Activated naive CD4-positive, alpha-beta T cell (primary cell): ENCODE measurements at places on chromosomes 6 and 20.

GRCh38 chr20:2749951-2750490, 50.4 kb downstream of the CPXM1 start:
- no peak for DNase-seq

DNA sequence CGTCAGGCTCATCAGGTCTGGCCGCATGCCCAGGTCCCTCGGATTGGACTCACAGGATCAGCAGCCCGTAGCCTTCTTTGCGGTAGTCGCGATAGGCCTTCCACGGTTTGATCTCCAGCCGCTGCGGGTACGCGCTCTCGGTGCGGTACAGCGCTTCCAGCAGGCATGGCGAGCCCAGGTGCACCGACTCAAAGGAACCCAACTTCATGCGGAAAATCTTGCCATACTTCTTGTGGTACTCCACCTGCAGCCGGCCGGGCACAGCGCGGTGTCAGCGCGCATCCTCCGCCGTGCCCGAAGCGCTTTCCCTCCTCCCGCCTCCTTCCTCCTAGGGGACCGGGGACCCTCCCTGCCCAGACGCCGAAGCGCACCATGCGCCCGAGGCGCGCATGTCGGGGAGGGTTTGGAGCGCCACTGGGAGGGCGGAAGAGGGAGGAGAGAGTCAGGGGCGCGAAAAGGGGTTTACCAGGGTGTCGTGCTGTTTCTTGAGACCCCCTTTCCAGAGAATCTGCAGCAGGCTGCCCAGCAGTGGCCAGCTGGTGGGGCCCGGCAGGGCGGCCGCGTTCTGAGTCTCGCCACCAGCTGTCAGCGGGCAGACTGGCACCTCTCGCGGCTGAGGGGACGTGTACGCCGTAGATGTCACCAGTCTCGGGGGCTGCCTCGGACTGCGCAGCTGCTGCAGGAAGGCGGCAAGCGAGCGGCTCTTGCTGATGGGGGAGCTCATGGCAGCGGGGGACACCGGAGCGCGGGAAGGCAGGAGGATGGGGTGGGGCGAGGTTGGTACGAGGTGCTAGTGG, 732 bp downstream of the CYP24A1 start:
- DNase-seq = no peak

DNA sequence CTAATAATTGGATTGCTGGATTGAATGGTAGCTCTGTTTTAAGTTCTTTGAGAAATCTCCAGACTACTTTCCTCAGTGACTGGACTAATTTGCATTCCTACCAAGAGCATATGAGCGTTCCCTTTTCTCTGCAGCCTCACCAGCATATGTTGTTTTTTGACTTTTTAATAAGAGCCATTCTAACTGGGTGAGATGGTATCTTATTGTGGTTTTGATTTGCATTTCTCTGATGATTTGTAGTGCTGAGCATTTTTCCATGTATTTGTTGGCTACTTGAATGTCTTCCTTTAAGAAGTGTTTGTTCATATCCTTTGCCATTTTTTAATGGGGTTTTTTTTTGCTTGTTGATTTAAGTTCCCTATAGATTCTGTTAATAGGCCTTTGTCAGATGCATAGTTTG, 94.7 kb upstream of the AHI1 start:
- DNase-seq = no peak

DNA sequence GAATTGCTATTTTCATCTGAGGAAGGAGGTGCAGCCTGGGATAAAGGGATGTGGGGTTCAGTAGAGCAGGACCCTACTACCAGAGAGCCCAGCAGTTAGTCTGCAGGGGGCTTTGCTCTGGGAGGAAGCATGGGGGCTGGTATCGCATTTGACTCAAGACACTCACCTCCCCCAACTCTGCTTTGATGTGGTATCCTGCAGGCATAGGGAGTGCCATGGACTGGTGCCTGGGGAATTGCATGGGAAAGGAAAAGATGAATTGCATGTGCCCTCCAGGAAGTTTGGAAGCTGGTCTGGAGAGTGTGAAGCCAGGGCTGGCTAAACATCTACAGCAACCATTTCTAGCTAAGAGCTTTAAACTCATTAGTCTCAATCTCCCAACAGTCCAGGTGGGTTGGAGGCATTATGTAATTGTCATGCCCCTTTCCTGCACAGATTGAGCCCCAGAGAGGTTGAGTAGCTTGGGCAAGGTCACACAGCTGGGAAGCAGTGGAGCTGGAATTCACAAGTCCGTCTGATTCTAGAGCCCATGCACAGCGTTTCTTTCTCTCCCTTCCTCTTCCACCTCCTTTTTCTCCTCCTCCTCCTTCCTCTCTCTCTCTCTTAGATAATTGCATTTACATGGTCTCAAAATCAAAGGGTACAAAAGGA, 26.2 kb upstream of the PNPLA1 start:
- DNase-seq = no peak

GRCh38 chr6:125850361-125850760, 59.6 kb downstream of the NCOA7 start:
- no peak for DNase-seq

GRCh38 chr20:14445310-14445709, 107.9 kb upstream of the FLRT3 start:
- DNase-seq = no peak

DNA sequence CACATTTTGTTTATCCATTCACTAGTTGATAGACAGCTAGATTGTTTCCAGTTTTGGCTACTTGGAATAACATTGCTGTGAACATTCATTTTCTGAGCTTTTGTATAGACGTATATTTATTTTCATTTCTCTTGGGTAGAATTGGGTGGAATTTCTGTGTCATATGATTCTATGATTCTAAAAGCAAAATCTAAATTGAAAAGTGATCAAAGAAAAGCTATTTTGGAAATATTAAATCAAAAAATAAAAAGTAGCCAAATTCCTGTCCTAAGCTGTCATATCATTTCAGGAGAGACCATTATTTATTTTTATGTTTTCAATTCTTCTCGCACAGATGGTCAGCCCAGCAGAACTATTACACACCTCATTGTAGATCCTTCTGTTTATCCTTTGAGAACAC, 229.2 kb downstream of the COL12A1 start:
- no peak for DNase-seq

DNA sequence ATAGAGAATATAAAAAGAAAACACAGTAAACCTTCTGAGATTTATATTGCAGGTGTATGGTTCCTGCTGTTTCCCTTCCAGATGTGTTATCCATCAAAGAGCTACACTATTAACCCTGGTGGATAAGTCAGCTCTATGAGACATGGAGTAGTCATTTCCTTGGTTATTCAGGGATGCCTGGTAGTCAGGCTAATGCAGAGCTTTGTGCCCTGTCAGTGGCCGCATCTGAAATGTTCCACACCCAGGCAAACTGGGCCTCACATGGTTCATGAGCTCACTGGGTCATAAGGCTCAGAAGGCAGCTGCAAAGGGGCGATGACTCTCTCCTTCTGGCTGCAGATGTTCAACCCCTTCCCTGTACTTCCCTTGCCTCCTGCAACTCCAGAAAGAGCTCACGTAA, 473.6 kb downstream of the EPHA7 start:
- no peak for DNase-seq

GRCh38 chr20:18729231-18729825, 84.3 kb upstream of the SCP2D1 start:
- no peak for DNase-seq

- DNase-seq = no peak
These were observed 11.9 kb downstream of the CCDC167 start for GRCh38 chr6:37487591-37488380.

GRCh38 chr6:104472021-104472901, 387.5 kb downstream of the HACE1 start:
- no peak for DNase-seq

- no peak for DNase-seq
These were observed 303 bp downstream of the ILRUN start for GRCh38 chr6:34696189-34696738.

GRCh38 chr20:39853636-39854035, 835.4 kb downstream of the MAFB start:
- no peak for DNase-seq

GRCh38 chr20:50138120-50138478, 15.4 kb downstream of the PEDS1 start:
- DNase-seq = no peak

GRCh38 chr6:36967757-36968156, 13.2 kb downstream of the PI16 start:
- no peak for DNase-seq

DNA sequence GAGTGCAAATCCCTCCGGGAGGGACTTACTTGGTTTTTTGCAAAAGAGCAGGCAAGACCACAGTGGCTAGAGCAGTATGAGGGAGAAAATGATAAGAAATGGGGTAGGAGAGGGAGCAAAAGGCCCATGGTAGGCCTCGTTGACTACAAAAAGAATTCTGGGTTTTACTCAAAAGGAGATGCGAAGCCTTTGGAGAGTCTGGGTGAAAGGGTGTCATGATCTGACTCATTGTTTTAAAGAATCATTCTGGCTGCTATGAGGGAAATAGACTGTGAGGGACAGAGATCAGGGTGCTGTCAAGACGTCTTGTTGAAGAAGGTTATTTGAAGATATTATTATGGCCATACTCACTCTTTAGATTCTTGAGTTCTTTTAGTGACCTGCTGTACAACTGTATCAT, 13.0 kb downstream of the TBC1D32 start:
- DNase-seq = no peak

DNA sequence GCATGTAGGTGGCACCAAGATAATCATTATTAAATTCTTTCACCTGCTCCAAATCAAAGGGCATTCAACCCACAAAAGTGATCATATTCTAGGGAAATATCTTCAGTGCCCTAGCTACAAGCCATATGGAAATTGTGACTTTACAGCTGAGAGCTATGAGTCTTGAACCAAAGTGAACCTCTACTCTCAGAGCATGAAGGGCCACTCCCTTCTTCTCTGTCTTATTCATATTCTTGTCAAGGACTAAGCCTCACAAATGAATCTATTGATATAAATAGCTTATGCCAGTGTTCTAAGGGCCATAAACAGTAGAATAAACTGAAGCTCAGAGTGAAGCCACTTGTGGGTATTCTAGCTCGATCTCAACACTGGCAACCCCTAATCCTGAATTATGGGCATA, 29.6 kb downstream of the SPINT4 start:
- no peak for DNase-seq

- DNase-seq = no peak
These were observed 26.0 kb upstream of the CLVS2 start for GRCh38 chr6:122969999-122970533.

DNA sequence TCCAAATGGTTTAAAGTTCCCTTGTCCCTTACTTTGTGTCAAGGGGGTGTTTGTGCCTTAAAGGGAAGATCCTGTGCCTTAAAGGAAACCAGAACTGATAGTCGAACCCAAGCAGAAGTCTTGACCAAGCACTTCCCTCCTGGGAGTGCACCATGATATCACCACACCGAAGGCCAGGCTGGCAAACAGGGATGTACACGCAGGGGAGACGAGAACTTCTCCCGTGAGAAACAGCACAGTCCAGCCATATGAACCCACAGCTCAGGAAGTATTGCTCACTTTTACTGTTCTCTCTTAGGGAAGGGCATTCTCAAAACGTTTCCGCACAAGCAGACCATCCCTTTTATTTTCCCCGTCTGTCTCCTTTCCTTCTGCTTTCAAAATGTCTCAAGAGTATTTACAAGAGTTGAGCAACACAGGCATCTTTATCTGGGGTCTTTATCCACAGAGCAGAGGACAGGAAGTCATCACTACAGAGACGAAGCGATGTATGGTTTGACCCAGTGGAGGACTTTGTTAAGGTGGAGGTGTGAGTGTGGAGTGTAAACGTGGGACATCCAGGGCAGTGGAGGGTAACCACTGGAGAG, 12.8 kb upstream of the SERPINB1 start:
- no peak for DNase-seq

GRCh38 chr6:111192911-111193555, 105.7 kb downstream of the SLC16A10 start:
- no peak for DNase-seq
